Psoas muscle (tissue), 8 donors: ENCODE measurements at places on chromosomes 7 and 10. TPM values are rescaled to one million over a fixed set of nuclear protein-coding genes. Genes with fewer than 3 reads are reported as not detected.

Gene GHRHR
- total RNA-seq = not detected

Gene NEUROD6
- not detected for total RNA-seq

- no peaks in the 10 kb centered on the region for H3K36me3 ChIP-seq
- H3K27me3 ChIP-seq = no peaks in the 10 kb centered on the region
- H3K4me1 ChIP-seq = no peaks in the 10 kb centered on the region
- H3K4me3 ChIP-seq = no peak overlapping the region
These were observed 271.7 kb downstream of the TWIST1 start for GRCh38 chr7:18845700-18846099.

- no peaks in the 10 kb centered on the region for H3K36me3 ChIP-seq
- H3K4me1 ChIP-seq = no peaks in the 10 kb centered on the region
- no peak overlapping the region for H3K27ac ChIP-seq
- no peaks in the 10 kb centered on the region for H3K27me3 ChIP-seq
- no peak overlapping the region for H3K4me3 ChIP-seq
These were observed 150.6 kb downstream of the CACNB2 start for GRCh38 chr10:18290651-18291313.

GRCh38 chr7:85019176-85019575 lies 167.7 kb downstream of the SEMA3D start:
- H3K4me1 ChIP-seq = no peaks in the 10 kb centered on the region
- no peak for DNase-seq
- H3K36me3 ChIP-seq = no peaks in the 10 kb centered on the region
- H3K27me3 ChIP-seq = no peaks in the 10 kb centered on the region
- H3K27ac ChIP-seq = no peak overlapping the region

- DNase-seq = peak; percentile 88
- no peaks in the 10 kb centered on the region for H3K36me3 ChIP-seq
- H3K27ac ChIP-seq = peak within 1 kb of the TSS; percentile 81
- peaks cover 10% of the 10 kb centered on the region for H3K4me1 ChIP-seq
- peak within 1 kb of the TSS; percentile 69 for H3K4me3 ChIP-seq
These were observed at the start of gene GLI3 for GRCh38 chr7:42236976-42237810. Gene GLI3, minus strand, starts transcription at chr7:42237209. Its CDS starts 13,956 bp downstream, at chr7:42223253.

GRCh38 chr10:122514045-122514840 lies 46.3 kb upstream of the DMBT1 start:
- no peak overlapping the region for H3K27ac ChIP-seq
- DNase-seq = no peak
- no peaks in the 10 kb centered on the region for H3K27me3 ChIP-seq
- H3K4me3 ChIP-seq = no peak overlapping the region
- H3K36me3 ChIP-seq = peaks cover 16% of the 10 kb centered on the region

- no peaks in the 10 kb centered on the region for H3K27me3 ChIP-seq
- H3K4me3 ChIP-seq = no peak overlapping the region
- no peak overlapping the region for H3K27ac ChIP-seq
- DNase-seq = no peak
These were observed 661.5 kb downstream of the REEP3 start for GRCh38 chr10:64182671-64183070.

DNA sequence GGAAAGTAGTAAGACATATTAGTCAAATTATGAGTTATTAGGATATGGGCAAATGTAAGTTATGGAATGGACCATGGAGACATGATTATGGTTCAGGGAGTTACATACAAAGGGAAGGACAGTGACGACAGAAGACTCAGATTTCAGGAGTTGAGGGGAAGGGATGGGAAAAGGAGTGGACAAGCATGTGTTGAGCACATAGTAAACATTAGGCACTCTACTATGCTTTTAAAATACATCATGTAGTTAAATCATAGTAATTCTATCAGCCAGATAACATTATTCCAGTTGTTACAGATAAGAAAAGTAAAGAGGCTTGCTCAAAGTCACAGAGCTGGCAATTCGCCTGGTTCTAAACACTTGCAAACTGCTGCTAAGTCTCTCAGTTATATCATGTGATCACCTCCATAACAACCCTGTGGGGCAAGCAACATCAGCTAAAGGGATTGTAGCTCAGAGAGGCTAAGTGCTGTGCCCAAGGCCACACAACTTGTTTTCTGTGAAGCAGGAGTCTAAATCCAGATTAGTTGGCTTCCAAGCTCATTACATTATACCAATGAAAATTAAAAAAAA lies 115.2 kb upstream of the MDFIC start:
- no peaks in the 10 kb centered on the region for H3K27me3 ChIP-seq
- H3K4me3 ChIP-seq = no peak overlapping the region
- no peak for DNase-seq

Gene METTL2B
- 22.8 TPM for total RNA-seq
